ENCODE measurements at places on chromosomes 6 and 20. TPM values are rescaled to one million over a fixed set of nuclear protein-coding genes. Genes with fewer than 3 reads are reported as not detected.

Gene TAP1
- 472 TPM for total RNA-seq

Gene RIN2
- total RNA-seq, result 56.6 TPM

Gene IL17A
- not detected for total RNA-seq

Gene RGS17
- total RNA-seq, result 1.2 TPM

Gene RIMS4
- 0.02 TPM for total RNA-seq

Gene SLC22A3
- 0.94 TPM for total RNA-seq

Gene DBNDD2
- 17.6 TPM for total RNA-seq

Gene STXBP5
- 19.7 TPM for total RNA-seq

Gene SIRPD
- total RNA-seq, result not detected

Gene MAS1
- not detected for total RNA-seq

Gene RIPPLY2
- not detected for total RNA-seq

DNA sequence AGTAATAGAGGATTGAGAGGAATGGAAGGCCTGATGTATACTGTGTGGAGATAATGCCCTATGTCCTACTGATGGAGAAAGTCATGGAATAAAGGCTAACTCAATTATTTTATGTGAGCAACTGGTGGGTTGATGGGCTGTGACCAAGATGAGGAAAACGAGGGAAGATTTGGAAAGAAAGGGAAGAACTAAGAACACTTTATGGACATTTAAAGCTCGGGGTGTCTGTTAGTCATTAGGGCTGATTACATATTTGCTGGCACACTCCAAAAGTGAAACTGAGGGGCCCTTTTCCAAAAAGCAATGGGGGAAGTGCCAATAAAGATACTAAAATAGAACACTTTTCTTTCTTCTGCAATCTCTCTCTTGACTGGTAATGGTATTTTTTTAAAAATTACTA, 439.5 kb downstream of the PLCB1 start:
- DNase-seq, result no peak

GRCh38 chr20:54163402-54163801, 10.4 kb downstream of the CYP24A1 start:
- no peak for DNase-seq

DNA sequence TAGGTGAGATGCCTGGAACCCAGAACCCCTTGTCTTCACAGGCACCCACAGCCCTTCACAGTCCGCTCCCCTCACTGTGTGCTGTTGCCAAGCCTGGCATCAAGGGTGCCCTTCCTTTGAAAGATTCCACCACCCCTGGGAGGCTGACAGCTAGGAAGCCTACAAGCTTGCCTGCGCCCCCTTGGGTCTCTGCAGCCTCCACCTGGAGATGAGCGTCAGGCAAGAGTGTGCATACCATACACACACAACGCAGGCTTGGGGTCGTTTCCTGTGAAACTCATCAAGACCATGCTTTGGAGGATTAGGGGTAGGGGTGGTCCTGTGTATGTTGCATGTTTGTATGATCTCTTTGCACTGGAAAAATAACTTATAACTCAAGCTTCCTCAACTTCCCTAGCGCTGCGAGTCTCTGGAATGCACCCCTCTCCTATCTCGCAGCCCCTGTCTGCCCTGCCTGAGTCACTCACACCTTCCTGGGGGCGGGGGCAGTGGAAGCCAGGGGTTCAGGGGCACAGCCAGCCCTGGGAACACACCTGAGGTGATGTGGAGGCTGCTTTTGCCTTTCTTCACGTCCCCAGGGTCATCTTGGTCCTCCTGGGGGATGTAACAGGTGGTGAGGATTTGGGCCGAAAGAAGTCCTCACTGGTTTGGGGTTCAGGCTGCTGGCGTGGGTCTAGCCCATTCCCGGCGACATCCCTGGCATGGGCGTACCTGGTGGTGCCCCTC, 67.2 kb downstream of the SSR1 start:
- DNase-seq, result no peak

DNA sequence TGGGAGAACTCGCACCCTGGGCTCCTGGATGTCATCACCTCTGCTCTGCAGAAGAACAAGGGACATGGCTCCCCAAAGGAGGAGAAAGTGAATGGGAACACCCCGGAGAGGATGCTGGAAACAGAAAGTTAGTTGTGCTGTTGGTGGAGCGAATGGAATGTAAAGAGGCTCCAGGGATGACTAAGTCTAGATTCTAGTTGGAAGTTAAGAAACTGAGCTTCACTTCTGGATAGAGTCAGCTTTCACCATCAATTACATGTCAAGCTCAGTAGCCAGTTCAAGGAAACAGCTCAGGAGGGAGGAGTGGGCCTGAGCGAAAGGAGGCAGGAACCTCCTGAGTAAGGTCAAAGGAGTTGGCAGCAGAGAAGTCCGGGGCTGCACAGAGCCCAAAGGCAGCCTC, 132.1 kb upstream of the ARID1B start:
- DNase-seq, result peak; percentile 13

DNA sequence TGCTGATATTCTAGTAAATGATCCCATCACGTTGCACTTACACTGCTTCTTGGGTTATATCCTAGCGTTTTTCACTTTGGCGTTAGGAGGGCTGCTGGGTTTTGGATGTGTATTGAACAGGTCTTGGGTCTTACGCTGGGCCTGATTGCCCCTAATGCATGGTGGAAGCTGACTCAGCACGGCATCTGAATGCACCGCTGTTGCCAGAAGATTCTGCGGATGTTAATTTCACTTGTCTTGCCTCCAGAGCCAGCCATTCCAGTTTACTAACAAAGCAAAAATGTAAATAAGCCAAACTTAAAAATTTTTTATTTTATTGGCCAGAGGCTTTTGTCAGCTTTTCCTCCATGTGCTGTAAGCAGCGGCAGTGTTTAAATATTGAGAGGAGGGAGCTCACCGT, 233.5 kb downstream of the TMEM242 start:
- DNase-seq, result no peak

GRCh38 chr6:25301362-25301761, 22.2 kb downstream of the CARMIL1 start:
- DNase-seq, result no peak

GRCh38 chr6:105014954-105015353, 58.0 kb downstream of the LIN28B start:
- no peak for DNase-seq

DNA sequence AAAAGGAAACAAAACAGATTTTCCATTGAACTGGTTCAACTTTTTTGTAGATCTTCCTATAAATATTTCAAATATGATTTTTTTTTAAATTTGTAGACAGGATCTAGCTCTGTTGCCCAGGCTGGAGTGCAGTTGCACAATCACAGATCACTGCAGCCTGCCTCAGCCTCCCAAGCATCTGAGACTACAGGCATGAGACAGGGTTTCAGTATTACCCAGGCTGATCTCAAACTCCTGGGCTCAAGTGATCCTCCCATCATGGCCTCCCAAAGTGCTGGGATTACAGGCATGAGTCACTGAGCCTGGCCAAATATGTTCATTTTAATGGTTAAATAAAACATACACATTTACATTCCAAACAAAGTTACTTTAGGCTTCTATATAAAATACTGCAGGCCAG, 33.6 kb downstream of the SAMHD1 start:
- no peak for DNase-seq

DNA sequence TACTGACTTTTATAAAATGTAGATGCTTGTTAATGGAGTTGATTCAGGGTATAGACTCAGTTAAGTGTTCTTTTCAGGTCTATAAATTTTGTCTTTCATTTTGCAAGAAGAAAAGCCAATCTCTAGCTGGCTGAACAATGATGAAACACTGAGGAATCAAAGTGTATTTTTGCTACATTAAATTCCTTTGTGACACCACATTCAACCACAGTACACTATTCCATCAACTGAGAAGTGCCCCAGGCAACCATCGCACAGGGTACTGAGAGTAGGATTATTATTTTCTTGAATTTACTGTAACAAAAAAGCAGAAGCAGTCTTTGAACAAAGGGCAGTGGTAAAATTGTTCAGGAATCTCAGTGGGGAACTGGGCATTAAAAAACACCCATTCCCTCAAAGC, 83.6 kb downstream of the PREP start:
- peak; percentile 97 for DNase-seq

- no peak for DNase-seq
Observed at GRCh38 chr20:35373661-35374060, 38.1 kb downstream of the UQCC1 start.

DNA sequence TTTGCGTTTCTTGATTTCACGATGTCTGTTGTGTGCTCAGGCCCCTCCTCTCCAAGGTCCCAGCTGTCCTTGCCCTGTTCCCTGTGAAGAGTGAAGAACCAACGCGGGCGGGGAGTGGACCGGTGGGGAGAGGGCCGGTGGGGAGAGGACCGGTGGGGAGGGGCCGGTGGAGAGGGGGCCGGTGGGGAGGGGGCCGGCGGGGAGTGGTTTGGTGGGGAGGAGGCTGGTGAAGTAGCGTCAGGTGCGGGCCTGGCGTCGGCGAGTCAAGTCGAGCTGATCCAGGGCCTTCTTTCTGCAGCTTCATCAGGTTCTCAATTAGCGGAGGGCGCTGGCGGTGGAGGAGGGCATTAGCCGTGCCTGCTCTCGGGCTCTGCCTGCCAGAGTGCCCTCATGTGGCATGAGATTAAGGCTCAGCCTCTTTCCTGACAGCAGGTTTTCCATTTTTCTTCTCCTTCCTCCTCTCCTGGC, 21.2 kb upstream of the BHLHE23 start:
- DNase-seq, result peak; percentile 70

DNA sequence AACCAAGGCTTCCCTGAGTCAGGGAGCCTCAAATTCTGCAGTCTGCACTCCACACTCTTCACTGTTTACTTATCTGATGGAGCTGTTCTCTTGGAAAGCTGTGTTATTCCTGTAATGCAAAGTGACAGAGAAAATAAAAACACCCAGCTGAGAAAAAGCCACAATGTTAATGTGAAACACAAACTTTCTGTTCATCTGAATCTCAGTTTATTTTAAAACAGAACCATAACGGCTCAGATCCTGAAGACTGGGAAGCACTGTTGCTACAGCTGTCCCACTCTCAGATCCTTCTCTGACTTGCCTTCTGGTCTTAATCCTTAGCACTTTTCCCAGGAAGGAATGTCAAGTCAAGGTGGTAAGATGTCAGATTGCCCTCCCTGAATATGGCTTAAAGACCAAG, 736.6 kb downstream of the DHX35 start:
- peak; percentile 39 for DNase-seq

DNA sequence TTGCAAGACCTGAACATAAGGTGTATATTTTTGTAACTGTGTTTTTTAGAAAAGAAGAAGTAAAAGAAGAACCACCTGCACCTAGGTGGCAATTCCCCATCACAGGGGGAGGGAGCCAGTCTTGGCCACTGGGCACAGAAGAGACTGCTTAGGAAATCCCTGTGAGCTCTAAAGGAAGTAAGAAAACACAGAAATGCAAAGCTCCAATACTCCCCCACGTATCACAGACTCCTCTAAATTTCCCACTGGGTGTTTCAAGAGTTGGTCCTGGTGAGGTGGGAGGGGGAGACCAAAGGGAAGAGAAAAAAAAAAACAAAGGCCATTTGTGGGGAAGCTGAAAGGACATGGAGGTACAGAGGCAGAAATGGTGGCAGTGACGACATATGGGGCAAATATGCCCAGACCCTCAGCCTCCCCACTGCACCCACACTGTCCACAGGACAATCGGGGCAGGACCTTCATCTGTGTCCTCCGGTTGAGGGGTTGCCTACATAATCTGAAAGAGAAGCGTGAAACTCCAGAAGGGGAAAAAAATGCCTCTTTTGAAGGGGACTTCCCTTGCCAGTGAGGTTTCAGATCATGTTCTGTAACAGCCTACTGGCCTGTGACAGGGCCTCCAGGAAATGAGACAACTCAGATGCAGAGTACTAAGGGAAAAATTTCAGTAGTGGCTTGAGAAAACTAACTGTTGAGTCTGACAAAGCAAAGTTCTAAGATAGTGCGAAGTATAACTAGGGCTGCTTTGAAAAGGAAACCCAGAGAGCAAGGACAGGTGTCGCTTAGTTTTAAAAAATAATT, 226.2 kb upstream of the MARCKS start:
- peak; percentile 80 for DNase-seq

GRCh38 chr6:89081129-89081422, 525 bp downstream of the PNRC1 start:
- DNase-seq, result no peak

- DNase-seq, result no peak
Observed at GRCh38 chr6:11232770-11233626, 530 bp upstream of the NEDD9 start.

- peak; percentile 80 for DNase-seq
Observed at GRCh38 chr20:48657426-48658197, 170.2 kb downstream of the PREX1 start.

GRCh38 chr6:150937132-150937906, 71.8 kb downstream of the MTHFD1L start:
- DNase-seq, result no peak

DNA sequence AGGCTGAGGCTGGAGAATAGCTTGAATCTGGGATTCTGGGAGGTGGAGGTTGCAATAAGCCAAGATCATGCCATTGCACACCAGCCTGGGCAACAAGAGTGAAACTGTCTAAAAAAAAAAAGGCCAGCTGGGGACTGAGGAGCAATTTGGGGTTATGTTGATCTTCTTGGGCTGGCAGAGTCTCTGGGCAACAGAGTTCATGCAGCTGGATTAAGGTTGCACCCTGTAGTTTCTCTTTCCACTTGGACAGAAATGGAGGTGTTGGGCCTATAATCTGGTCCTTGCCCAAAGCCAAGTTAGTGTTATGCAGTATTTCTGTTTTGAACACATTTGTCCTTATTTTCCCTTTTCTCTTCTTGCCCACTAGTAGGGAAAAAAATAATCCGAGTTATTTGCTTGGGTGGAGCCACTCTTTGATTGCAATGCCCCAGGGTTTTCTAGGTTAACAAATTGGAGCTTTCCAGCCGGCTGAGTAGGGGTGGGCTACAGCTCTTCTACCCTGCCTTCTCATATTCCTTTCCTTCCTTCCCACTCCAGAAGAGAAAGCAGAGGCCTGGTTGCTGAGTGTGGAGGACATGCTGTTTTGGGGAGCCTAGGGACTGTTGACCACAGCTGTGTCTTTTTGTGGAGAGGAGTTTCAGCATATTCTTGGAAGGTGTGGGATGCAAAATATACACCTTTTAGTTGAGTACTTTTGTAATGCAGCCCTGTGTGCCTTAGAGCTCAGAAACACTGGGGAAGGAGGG, 213.9 kb downstream of the SOX4 start:
- peak; percentile 14 for DNase-seq

- DNase-seq, result no peak
Observed at GRCh38 chr20:20839771-20840170, 127.3 kb upstream of the RALGAPA2 start.

DNA sequence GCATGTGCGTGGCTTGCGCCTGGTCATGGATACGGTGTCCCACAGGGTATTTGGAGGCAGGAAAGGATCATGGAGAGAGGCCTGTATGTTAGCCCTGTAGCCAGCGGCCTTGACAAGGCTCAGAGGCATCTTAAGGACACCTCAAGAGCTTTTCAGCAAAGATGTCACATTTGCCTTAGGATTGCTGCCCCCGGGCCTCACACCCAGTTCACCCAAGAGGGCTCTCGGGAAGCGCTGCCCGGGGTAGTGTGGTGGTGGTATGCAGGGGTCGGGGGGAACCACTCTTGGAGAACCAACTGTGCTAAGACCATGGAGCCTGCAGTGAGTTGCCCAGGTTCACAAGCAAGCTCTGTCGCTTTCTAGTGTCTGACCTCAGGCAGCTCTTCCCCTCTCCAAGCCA, 36.9 kb upstream of the VSTM2L start:
- DNase-seq, result no peak

GRCh38 chr6:133208183-133208755, 32.9 kb upstream of the EYA4 start:
- DNase-seq, result peak; percentile 19

Measured in M059J (cell line).